ENCODE measurements at places on chromosomes 1 and 21. TPM values are rescaled to one million over a fixed set of nuclear protein-coding genes. Genes with fewer than 3 reads are reported as not detected.

Gene NFASC
- 0.28 TPM for total RNA-seq

DNA sequence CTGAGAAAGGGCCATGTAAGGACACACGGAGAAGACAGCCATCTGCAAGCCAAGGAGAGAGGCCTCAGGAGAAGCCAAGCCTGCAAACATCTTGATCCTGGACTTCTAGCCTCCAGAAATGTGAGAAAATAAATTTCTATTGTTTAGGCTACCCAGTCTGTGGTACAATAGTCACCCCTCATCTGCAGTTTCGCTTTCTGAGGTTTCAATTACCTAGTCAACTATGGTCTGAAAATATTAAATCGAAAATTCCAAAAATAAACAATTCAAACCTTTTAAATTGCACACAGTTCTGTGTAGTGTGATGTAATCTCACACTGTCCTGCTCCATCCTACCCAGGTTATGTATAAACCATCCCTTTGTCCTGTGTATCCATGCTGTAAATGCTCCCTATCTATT, 52.6 kb downstream of the ZNF644 start:
- no peak for DNase-seq

Gene C21orf58
- 2.7 TPM for total RNA-seq

DNA sequence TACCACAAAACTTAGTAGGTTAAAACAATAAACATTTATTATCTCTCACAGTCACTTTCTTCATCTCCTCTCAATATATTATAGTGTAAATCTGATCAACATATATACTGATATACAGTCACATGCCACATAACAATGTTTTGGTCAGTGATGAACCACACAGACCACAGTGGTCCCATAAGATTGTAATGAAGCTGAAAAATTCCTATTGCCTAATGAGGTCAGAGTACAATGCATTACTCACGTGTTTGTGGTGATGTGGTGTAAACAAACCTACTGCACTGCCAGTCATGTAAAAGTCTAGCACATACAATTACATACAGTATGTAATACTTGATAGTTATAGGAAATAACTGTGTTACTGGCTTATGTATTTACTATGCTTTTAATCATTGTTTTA, 30.1 kb downstream of the OLFML3 start:
- DNase-seq: peak; percentile 52

Gene SKI
- total RNA-seq: 3.9 TPM

DNA sequence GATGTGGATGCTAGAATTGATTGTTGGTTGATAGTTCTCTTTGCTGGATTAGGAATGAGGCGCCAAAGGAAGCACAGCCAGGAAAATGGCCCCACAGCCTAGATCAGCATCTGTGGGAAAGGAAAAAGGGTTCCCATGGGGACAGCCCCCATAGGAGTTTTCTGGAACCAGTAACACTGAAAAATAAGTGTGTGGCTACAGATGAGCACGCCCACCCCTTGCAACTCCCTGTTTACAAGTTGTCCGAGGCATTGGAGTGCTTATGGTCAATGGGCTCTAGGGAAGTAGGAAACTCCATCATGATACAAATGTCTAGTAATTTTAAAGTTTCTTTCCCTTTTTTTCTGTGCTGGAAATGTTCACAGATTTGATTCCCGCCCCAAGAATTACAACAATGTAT, 23.8 kb upstream of the UBE2U start:
- DNase-seq: no peak

DNA sequence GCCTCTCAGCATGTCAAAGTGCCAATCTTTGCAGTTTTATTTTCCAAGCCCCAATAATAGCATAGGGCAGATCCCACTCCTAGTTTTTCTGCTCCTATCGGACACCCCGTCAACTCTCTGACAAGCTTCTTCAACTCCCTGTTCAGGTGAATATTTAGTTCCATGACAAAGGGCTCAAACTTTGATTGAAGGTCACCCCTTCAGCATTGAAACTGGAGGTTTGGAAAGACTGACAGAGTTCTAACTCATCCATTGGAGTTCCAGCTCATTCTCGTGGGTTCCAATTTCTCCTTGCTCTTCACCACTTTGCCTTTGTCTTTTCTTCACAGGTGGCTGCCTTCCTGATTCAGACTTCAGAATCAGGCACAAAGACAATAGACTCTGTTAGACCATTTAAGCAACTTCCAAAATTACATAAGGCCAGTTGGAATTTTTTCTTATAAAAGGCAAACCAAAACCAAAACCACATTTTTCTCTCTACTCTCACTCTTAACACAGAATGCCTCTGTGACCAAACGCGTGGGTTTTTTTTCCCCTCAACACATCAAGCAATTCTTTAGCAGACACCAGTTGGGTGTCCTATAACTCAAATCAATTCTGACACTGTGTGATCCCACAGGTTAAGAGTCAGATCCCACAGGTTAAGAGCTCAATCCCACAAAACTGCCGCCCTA, 169.3 kb upstream of the USP25 start:
- no peak for DNase-seq

DNA sequence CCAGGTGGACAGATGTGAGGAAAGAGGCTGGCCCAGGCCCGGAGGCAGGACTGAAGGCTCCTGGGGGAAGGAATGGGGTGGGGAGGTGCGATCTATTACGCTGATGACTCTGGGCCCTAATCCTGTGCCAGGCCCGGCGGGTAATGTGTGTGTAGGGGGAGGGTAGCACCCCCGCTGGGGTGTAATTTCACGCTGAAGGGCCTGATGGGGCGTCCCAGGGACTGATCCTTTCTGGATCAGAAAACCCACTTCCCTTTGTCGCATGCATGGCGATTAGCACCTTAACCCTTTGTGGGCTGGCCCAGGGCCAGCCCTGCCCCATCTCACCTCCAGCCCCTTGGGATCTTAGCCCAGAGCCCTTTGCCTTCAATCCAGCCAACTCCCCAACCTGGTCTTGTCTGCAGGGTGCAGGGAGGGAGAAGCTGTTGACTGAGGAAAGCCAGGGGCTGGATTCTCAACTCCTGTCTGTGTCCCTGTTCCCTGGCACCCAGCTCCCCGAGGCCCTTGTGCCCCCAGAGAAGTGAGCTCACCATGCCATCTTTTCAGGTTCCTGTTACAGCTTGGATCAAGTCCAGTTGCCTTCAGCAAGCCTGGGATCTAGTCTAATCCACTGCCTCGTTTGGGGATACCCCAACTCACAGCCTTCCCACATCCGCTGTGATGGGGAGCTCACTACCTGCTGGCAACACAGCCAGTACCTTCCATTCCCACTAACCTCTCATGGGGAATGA, 26.0 kb downstream of the KNCN start:
- no peak for DNase-seq

DNA sequence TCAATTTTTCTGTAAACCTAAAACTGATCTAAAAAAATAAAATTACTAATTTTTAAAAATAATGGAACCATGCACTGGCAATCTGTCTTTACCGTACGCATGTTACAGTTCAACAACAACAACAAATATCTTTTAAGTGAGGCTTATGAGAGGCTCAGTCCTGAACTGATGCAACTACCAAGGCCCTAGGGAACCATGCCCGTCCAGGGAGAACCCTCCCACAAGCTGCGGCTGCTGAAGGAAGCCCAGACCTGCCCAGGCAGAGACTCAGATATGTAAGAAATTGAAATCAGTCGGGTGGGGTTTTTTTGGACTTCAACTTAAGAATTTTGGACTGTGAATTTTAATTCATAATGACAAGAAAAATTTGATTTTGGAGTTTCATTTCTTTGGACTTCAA, 91.1 kb downstream of the NPHP4 start:
- no peak for DNase-seq

- peak; percentile 96 for DNase-seq
Observed at GRCh38 chr1:28971980-28972771, 57.8 kb downstream of the EPB41 start.

Gene NUDT17
- 2.3 TPM for total RNA-seq

- DNase-seq: no peak
Observed at GRCh38 chr1:234837713-234838112, 227.7 kb upstream of the IRF2BP2 start.

- DNase-seq: no peak
Observed at GRCh38 chr1:218027152-218027551, 257.9 kb upstream of the RRP15 start.

- no peak for DNase-seq
Observed at GRCh38 chr1:206779638-206780037, 7.3 kb upstream of the IL10 start.

DNA sequence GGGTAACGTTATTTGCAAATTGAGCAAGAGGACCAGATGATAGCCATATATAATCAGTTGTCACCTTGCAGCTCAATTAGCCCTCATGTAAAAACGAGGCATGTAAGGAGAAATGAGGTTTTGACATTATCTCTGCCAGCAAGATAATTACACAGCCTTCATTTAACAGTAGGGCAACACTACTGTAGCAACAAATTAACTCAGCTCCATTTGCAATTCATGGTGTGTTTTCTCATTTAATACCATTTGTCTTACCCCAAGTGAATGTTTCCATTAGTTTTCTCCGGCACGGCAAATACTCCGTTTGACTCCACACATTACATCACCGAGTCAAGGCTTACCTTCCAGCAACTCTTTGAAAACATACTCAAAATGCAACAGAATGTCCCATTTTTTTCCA, 66.7 kb downstream of the GPATCH2 start:
- DNase-seq: no peak

DNA sequence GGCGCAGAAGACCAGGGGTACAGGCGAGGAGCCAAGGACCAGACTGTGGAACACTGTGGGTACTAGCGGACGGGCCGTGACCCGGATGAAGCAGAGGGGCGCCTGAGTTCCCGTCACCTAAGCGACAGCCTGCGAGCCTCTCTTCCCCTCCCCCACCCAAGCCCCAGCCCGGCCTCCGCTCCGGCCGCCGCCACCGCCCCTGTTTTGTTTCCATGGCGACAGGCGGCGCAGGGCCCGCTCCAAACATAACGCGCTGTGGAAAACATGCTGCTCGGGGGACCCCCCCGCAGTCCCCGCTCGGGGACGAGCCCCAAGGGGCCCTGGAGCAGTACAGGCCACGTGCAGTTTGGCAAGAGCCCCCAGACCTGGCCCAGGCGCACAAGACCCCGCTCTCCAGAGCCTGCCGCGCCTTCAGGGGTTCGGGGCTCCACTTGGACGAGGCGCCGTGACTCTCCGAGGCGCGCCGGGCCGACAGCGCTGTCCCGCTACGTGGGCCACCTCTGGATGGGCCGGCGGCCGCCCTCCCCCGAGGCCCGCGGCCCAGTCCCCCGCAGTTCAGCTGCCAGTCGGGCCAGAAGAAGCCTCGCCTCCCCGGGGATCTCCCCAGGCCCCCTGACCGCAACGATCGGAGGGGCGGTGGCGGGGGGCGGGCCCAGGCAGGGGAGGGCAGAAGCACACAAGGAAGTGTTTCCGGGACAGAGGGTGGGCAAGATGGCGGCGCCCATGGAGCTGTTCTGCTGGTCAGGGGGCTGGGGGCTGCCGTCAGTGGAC, at the start of gene MTX1:
TSS of gene MTX1 (plus strand) at position 155 of the 771 bp plus-strand sequence. CDS start at position 265, 110 bp downstream.
- peak; percentile 68 for DNase-seq

Gene CLEC20A
- not detected for total RNA-seq

Gene SHCBP1L
- total RNA-seq: not detected

DNA sequence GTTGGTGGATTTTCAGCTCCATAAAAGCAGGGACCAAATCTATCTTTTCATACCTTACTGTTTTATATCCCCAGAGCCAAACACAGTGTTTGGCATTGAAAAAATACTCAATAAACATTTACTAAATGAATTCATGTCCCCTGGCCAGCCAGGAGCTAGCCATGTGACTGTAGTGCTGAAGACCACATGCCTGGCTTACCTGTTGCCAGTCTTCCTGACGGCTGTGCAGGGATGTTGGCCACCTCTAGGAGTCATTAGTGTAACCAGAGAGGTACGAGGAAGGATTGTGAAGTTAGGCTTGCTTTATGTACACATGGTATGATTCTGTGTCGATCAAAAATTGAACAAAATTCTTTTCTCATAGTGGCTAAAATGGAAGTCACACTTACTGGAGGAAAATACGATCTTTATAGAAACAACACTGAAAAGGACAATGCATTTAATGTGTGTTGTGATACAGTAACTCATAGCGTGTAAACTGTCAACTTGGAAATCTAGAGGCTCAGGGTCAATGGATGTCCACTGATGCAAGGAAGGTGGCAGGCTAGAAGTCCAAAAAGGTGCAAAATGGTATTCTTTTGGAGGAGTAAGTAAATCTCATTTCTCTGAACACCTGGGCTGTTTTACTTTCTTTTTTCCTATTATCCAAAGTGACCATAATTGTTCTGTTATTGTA, 60.9 kb downstream of the FGGY start:
- DNase-seq: no peak
